ENCODE measurements at places on chromosomes 2 and 18. TPM values are rescaled to one million over a fixed set of nuclear protein-coding genes. Genes with fewer than 3 reads are reported as not detected.

The IL1RL1 gene
- total RNA-seq, result 0.78 TPM

The CAMKMT gene
- total RNA-seq, result 5.9 TPM

The CFAP210 gene
- total RNA-seq, result 0.18 TPM

The NTSR2 gene
- not detected for total RNA-seq

The HYCC2 gene
- 6.0 TPM for total RNA-seq

The RGPD3 gene
- total RNA-seq, result 0.20 TPM

The STAM2 gene
- 6.9 TPM for total RNA-seq

The NR4A2 gene
- total RNA-seq, result 2.4 TPM

The TMEM17 gene
- total RNA-seq, result 6.0 TPM

Measured in A549 treated with ZK216348 at 1 μM for 4 hours (cell line).